Nucleus accumbens (tissue), 56 donors: ENCODE measurements at places on chromosomes 5 and 9.
A peak's percentile ranks its signal among the peaks of the same experiment; 100 is the strongest.

DNA sequence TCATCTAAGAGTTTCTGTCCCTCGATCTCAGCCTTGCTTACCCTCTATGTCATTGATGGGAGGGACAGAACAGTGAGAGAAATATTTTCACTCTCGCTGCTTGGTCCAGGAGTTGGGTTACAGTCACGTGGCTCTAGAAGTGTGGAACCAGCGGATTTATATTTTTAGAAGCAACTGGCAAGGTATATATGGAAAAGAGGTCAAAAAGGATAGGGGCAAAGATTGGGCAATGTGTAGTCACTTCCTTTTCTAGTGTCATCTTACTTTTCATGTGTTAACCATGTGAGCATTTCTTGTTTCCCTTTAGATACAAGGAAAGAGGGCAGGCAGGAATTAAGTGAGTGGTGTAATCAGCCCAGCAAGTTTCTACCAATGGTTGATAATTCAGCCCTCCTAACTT is 111.5 kb upstream of the ZNF366 start:
- DNase-seq, result no peak

GRCh38 chr5:143801252-143801939 is 10.6 kb upstream of the HMHB1 start:
- DNase-seq, result no peak

DNA sequence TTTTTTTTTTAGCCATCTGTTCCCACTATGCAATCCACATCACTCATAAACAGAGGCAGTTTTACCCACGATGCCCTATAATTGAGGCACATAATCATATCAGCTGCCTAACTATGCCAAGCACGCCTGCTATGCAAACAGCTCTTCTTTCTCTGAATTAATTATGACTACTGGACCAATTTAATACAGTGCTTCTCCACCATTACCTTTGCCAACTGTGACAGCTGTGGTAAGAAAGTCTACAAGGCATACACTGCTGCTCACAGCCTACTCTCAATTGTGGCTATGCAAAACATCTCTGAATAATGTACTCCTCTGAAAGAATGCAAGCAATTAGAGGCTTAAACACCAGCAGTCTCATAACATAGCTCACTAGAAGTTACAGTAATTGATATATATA is 97.1 kb downstream of the DTWD2 start:
- DNase-seq, result no peak

DNA sequence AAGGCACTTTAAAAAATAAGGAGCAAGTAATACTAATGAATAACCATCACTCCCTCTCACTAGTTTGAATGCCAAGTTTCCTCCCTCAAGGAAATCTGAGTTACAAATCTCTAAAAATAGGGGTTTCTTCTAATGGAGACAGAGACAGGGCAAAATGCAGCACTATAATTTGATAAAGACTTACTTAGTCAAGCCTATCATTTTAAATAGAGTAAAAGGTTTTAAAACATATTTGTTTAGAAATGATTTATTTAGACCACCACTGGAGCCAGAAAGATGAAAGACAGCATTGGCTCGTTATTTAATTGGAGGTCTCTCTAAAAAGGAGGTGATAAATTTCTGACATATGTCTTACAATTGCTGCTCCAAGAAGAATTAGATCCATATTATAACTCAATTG is 228.7 kb downstream of the TLE1 start:
- DNase-seq, result no peak

DNA sequence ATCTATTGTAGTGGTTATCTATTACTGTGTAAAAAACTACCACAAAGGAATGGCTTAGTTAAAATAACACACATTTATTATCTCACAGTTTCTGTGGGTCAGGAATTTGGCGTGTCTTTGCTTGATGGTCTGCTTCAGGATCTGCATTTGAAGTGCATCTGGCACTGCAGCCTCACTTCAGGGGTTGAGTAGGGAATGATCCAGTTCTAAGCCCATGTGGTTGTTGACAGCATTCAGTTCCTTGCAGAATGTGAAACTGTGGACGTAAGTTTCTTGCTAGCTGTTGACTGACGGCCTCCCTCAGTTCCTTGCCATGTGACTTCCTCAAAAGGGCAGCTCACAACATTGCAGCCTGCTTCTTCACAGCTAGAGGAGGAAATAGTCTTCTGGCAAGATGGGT is 2.1 kb upstream of the OGN start:
- no peak for DNase-seq

GRCh38 chr9:86668488-86668887 is 278.8 kb downstream of the GAS1 start:
- no peak for DNase-seq

GRCh38 chr9:113380869-113381378 is 4.1 kb upstream of the HDHD3 start:
- DNase-seq, result no peak

- no peak for DNase-seq
These were observed 12.3 kb downstream of the MED10 start for GRCh38 chr5:6365977-6366590.

GRCh38 chr5:137836997-137837396 is 30.7 kb upstream of the MYOT start:
- DNase-seq, result no peak

GRCh38 chr5:21918451-21918850 is 934.7 kb downstream of the CDH12 start:
- DNase-seq, result no peak

GRCh38 chr5:97980291-97980690 is 793.2 kb upstream of the RGMB start:
- no peak for DNase-seq

GRCh38 chr9:98222885-98223691 is 30.7 kb upstream of the CORO2A start:
- no peak for DNase-seq

- DNase-seq, result no peak
These were observed 46.3 kb downstream of the AP3S1 start for GRCh38 chr5:115888027-115888426.

DNA sequence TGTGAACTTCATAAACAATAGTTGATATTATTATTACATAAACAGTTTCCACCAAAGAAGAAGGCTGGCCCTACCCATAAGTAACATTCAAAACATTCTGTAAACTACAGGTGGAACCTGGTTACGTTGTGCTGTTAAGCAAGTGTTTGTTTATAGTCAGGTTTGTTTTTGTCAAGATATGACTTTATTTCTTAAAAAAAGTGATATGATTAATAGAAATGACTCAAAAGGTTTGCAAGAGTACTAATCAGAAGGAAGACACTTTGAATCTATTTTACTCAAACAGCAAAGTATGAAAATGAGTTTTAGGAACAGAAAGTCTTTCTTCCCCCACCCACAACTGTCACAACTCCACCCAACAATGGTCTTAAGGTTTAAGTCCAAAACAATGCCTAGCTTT is 220.8 kb downstream of the PLK2 start:
- no peak for DNase-seq

DNA sequence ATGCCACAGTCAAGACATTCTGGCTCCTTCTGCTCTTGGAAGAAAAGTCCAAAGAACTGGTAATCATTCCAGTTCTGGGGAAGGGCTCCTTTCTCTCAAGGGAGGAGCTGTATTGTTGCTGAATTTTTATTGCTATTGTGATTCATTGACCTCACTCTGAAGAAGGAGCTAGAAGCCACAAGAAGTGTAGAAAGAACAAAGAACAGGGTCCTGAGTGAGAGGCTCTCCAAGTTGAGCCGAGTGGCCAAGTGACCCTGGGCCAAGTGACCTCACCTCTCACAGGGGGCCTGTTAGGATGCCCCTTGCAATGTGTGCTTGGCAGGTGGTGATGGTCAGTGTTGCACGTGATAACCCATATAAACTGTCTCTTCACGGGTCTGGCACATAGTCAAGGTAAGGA is 173.3 kb downstream of the FGF18 start:
- no peak for DNase-seq

- DNase-seq, result peak; percentile 86
These were observed at the start of gene IL6ST for GRCh38 chr5:55994495-55994997. TSS of gene IL6ST (minus strand) at chr5:55994963. CDS start at chr5:55976278, 18,685 bp downstream.

DNA sequence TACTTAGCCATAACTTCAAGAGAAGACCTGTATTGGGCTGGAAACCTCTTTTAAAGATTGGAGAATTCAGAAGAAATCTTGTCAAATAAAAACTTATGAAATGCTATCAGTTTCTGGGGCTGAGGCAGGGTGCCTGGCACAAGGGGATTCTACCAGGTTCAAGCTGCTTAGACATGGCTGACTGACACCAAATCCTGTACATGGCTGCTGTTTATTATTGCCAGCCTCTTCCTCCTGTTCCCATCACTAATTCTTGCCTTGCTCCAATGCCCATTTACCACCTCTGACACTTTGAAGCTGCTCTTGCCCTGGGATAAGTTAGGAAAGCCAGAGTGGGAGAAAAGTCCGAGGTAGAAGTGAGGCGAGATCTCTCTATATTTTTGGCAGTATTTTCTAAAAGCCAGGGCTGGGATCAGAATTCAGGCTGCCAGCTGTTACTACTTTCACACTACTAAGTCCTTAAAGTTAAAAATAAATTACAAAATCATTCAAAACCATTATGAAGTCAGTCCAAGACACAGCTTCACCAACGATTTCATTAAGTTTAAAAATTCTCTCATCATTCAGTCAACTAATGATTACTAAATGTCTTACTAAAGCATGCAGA is 66.3 kb upstream of the TNFAIP8 start:
- no peak for DNase-seq

DNA sequence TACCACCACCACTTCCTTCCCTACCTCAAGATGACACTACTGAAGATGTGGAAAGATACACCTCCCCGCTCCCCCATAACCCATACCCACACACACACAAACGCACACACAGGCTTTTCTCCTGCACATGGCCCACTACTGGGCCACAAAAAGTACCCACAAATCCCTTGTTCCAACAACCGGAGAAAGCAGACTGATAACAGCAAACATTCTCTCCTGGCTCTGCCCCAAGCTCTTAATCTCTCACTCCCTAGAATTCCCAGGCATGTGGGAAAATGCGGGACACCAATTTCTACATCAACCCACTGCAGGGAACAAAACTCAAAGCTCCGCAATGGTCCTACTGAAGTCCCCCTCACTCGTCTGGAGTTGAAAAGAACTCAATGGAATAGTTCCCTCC is 611.0 kb upstream of the KLF4 start:
- no peak for DNase-seq

DNA sequence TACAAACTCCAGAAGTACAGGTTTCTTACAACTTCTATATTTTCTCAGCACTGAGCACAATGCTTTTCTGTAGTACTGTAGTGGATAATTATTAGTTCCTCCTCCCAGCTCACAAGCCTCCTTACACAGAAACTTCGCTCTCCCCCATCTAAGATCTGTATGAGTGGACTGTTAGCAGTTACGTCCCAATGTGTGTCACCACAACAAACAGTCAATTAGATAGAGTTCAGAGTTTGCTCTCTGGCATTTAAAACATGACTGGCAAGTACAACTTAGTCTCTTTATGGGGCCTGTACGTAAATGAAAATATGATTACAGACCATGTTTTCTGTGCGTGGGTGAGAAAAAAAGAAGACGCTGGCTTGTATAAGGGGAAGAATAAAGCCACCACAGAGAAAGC is 631.4 kb upstream of the DMAC1 start:
- no peak for DNase-seq

- DNase-seq, result no peak
These were observed 16.7 kb downstream of the UBE2D2 start for GRCh38 chr5:139577689-139578290.
